ENCODE measurements at places on chromosomes 2 and 18.

DNA sequence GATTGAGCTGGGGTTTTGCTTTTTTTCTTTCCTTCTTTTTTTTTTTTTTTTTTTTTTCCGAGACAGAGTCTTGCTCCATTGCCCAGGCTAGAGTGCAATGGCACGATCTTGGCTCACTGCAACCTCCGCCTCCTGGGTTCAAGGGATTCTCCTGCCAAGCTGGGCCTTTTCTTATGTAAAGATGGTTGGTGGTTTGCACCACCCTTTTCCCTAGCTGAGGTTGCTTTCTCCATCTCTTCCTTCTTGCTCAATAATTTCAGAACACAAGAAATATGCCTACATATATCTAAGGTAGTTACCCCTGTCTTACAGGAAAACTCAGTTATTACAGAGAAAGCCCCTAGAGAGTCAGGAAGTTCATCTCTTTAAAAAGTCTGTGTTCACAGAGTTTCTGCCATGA, 7.0 kb downstream of the TTC39C start:
- no peak for DNase-seq

GRCh38 chr2:164903204-164903603, 52.1 kb downstream of the SLC38A11 start:
- DNase-seq = no peak

DNA sequence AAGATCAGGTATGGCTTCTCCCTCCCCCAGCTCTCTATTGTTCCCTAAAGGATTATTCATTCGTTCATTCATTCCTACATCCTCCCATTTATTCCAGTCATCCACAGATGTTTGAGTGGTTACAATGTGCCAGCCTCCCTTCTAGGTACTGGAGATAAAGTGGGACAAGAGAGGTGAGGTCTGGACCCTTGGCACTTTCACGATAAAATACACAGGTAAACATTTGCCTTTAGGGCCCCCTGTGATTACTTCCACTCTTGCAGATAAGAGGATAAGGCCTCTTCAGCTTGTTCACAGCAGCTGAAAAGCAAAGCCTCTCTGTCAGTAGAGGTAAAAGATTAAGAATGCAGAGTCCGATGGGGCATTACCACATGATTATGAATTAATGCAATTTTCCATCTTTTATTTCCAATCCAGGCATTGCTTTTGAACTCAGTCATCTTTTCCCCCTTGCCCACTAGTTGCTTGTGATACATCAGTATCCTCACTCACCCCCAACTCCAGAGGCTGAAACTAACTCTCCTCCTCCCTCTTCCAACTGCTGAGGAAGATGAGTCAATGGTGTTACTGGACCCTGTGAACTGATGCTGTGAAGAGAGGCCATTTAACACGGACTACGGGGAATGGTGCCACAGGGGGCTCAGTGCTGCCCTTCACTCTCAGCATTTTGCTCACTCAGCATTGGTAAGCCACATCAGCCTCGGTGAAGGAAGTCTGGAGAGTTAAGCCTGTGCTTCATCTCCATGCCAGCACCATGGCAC, 1.1 kb upstream of the DPP4 start:
- DNase-seq = no peak

GRCh38 chr2:136505462-136505861, 259.9 kb upstream of the THSD7B start:
- no peak for DNase-seq

GRCh38 chr18:13235981-13236380, 17.4 kb downstream of the LDLRAD4 start:
- DNase-seq = peak; percentile 83

DNA sequence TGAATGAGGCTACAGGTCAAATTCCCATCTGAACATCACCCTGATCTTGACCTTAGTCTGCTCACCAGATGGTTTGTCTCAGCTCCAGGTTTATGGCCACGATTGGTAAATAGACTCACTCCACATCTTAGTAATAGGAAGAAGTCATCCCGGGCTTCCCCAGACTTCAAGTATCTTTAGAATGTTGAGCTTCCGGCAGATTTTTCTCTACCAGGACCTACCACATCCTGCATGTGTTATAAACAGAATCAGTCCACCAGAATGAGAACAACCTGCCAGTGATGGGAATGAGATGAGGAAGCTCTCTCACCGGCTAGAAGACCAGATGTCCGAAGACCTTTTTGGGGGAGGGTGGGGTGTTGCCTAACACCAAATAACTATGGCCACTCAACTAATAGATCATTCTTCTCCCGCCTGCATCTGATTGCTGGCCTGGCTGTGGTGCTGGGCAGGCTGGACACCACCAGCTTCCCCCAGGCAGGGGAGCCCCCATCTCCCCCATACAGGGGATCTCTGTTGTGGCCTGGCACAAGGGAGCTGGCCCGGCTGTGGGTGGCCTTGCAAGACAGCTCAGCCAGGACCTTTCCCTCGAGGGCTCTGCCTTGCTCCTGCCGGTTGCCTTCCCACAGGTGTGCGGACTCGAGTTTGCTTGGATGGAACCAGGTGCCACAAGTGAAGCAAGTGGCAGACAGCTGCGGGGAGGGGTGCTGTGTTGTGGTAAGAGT, 88.5 kb downstream of the SH3RF3 start:
- no peak for DNase-seq

DNA sequence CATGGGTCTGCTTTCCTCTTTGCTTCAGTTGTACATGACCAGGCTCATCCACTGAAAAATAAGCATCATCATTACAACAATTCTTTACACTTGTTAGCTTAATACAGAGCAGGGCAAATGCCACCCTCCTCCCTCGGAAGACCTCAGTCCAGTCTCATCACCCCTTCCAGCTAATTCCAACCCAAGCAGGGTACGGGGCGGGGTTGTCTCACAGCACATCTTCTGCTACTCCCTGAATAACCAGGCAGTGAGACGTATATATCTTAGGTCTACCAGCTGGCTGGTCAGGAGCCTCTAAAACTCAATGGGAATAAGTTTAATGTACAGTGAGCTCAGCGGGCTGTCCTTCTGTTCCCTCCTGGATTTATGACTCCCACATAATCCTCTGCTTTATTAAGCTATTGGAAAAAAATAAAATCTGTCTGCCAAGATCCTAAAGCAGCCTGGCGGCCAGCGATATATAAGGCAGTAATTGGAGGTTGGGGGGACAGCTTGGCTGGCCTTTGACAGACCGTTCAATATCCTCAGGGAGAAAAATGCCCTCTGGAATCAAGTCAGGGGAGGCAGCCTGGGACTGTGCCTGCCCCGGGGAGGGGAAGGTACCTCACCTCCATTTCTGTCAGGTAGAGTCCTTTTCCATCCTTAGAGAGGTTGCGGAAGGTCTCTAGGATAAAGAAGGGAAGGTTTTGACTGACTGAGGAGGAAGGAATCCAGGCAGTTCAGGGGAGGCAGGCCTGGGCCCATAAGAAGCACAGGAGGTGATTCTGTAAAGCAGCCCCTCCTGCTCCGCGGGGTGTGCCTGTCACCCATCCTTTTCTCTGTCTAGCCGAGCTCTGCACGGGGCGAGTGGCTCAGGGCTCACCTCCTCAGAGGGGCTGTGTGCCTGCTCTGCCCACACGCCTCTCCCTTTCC, 76.3 kb downstream of the CAPN13 start:
- no peak for DNase-seq

Measured in cerebellum (tissue), 4 donors.